Activated CD8-positive, alpha-beta memory T cell treated with anti-CD3 and anti-CD28 coated beads, Interleukin-2, amount 10 ng/mL, durations not matched to agents 7 days and 5 days (primary cell): ENCODE measurements at places on chromosomes 13 and 19. TPM values are rescaled to one million over a fixed set of nuclear protein-coding genes. Genes with fewer than 3 reads are reported as not detected.

Gene FCER2
- 0.23 TPM for total RNA-seq

DNA sequence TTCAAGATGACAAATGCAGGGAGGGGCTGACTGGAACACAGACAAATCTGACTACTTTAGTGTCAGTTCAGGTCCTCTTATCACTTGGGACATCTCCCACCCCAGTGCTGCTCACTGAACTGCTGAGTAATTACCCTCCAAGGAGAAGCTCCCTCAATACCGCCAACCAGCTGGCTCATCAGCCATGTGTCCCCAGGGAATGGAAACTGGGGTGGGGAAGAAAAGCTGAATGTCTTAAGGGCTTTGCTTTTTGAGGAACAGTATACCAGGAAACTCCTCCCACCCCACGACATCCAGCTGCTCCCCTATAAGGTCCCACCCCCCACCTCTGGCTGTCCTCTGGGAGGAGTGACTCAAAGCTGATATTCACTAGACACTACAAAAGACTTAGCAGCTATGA, 2.0 kb downstream of the ZNF823 start:
- no peak overlapping the region for H3K27ac ChIP-seq
- peaks cover 3% of the 10 kb centered on the region for H3K27me3 ChIP-seq
- peaks cover 21% of the 10 kb centered on the region for H3K4me1 ChIP-seq
- DNase-seq = peak; percentile 39
- peak overlapping the region; percentile 24 for H3K4me3 ChIP-seq
- H3K36me3 ChIP-seq = peaks cover 22% of the 10 kb centered on the region

DNA sequence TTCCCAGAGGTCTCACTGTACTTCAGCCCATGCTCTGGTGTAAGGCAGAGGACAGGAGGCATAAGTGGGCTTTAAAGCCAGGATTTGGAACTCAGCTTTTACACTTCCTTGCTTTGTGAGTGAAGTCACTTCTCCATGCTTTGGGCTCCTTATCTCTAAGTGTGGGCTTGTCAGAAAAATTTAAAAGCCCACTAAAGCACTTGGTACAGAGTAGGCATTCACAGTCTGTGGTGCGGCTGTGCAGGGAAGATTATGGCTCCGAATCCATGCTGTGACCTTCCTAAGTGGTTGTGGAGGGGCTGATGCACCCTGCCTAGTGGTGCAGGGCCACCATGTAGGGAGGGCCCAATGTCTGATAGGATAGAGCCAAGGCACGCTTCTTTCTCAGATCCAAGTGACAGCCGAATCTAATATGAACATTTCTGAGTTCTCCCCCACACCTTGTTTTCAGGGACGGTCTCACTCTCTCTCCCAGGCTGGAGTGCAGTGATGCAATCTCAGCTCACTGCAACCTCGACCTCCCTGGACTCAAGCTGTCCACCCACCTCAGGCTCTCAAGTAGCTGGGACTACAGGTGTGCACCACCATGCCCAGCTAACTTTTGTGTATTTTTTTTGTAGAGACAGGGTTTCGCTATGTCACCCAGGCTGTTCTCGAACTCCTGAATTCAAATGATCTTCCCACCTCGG, 6.9 kb downstream of the TIMM29 start:
- no peak overlapping the region for H3K4me3 ChIP-seq
- H3K4me1 ChIP-seq = peaks cover 21% of the 10 kb centered on the region
- no peak for DNase-seq
- H3K36me3 ChIP-seq = peaks cover 6% of the 10 kb centered on the region
- H3K27me3 ChIP-seq = no peaks in the 10 kb centered on the region
- no peak overlapping the region for H3K27ac ChIP-seq

DNA sequence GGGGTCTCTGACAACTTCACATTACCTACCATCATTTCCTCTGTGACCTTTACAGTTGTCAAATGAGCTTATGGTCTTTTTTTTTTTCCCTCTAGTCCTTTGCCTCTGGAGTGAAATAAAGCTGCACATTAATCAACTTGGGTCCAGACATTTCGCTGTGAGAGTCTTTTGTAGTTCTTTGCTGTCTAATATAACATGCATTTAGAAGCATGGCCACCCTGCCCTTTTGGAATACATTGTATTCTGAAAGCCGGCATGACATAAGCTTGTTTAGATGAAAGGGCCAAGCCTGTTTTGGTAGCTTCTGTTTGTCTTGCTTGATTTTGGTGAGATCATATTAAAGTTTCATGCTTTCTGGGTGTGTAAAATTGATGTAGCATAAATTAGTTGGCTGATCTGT, 509.8 kb downstream of the DIAPH3 start:
- no peak overlapping the region for H3K27ac ChIP-seq
- H3K27me3 ChIP-seq = peaks cover 22% of the 10 kb centered on the region
- H3K4me1 ChIP-seq = no peaks in the 10 kb centered on the region
- DNase-seq = no peak
- no peaks in the 10 kb centered on the region for H3K36me3 ChIP-seq

DNA sequence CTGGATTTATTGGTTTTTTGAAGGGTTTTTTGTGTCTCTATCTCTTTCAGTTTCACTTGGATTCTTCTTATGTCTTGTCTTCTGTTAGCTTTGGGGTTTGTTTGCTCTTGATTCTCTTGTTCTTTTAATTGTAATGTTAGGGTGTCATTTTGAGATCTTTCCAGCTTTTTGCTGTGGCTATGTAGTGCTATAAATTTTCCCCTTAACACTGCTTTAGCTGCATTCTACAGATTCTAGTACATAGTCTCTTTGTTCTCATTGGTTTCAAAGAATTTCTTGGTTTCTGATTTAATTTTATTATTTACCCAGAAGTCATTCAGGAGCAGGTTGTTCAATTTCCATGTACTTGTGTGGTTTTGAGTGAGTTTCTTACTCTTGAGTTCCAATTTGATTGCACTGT, 24.6 kb downstream of the ZNF430 start:
- no peak overlapping the region for H3K4me3 ChIP-seq
- H3K36me3 ChIP-seq = peaks cover 83% of the 10 kb centered on the region
- H3K4me1 ChIP-seq = peaks cover 3% of the 10 kb centered on the region
- DNase-seq = no peak
- no peaks in the 10 kb centered on the region for H3K27me3 ChIP-seq
- no peak overlapping the region for H3K27ac ChIP-seq
